ENCODE measurements at places on chromosomes 4 and X.

GRCh38 chrX:12719837-12720236, 71.4 kb upstream of the PRPS2 start:
- DNase-seq: no peak

DNA sequence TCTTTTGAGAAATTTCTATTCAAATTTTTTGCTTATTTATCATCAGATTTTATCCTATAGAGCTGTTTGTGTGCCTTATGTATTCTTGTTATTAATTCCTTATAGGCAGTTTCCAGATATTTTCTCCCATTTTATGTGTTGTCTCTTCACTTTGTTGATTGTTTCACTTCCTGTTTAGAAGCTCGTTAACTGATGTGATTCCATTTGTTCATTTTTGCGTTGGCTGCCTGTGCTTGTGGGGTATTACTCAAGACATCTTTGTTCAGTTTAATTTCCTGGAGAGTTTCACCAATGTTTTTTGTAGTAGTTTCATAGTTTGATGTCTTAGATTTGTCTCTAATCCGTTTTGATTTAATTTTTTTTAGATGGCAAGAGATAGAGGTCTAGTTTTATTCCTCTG, 14.6 kb downstream of the ZNF718 start:
- no peak for DNase-seq

DNA sequence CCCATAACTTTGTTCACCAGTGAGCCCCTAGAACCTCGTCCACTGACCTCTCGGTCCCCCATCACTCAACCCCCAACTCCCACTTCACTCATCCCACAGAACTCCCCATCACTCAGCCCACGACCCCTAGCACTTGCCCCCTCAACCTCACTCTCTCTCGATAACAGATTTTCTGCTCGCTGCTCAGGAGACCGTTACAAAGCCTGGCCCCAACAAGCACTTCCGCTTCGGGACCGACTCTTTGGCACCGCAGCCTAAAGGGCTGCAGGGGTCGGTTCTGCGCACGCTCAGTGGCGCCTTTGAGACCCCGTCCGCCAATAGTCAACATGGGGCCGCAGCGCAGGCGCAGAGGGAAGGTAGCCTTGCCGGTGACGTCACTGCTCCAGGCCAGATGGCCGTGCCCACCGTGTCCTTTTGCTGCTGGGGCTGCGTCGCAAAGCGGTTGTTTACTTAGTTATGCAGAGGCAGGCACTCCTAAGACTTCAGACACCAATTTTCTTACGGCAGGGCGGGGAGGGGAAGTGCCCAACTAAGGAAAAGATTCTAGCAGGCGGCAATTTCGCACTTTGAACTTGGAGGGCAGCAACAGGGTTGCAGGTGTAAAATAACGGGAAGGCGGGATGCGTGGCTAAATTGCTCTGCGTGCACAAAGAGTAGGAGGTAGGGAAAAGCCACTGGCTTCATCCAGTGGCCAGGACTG, at the start of gene ZNF182:
TSS of gene ZNF182 (minus strand) at position 232 of the 700 bp plus-strand sequence. CDS start 1,380 bp downstream, outside the sequence.
- peak; percentile 83 for DNase-seq

DNA sequence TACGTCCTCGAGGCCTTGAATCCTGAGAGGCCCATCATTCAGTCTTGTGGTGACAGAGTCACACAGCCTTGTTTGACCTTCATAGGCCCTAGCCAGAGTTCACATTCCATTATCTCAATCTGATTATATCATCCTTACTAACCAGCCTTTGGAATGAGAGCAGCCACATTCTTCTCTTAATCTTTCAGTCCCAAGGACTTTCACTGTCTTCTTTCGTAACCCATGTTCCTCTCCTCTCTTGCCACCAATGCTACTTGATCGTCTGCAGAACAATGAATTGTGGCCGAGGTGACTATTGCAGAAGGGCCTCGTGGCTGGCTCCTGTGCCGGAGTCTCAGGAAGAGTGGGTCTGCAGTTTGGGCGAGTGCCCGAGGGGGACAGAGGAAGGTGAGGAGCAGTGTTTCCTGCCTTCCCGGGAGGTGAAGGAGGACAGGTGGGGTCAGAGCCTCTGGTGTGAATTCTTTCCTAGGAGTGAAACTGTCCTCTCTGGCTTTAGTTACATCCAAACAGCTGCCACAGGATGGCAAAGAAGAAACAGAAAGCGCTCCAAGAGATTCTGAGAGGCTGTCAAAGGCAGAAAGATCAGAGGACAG, 94.6 kb downstream of the LIMCH1 start:
- no peak for DNase-seq

DNA sequence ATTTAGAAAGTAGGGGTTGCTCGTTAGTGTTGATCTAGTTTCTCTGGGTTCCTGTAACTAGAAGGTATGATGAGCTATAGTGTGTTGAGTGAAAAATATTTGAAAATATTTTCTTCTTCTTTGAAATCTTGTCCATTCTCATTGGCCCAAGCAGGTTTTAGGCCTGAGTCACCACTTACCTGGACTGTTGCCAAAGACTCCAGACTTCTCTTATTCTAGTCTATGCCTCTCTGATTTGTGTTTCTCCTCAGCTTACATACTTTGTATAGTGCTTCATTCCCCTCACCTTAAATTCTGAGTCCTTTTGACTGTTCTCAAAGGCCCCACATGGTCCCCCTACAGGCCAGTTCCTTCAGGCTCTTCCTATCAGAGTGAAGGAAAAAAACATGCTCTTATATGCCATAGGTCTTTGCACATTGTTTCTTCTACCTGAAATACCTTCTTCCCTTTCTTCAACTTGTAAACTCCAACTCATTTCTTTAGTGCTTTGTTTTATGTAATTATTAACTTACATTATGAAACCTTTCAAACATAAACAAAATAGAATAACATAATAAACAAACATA, 258.2 kb downstream of the PPP1R2C start:
- DNase-seq: no peak

- DNase-seq: no peak
Observed at GRCh38 chrX:69431420-69431819, 72.7 kb upstream of the NALF2 start.

- DNase-seq: no peak
Observed at GRCh38 chr4:116358633-116359222, 726.6 kb downstream of the TRAM1L1 start.

DNA sequence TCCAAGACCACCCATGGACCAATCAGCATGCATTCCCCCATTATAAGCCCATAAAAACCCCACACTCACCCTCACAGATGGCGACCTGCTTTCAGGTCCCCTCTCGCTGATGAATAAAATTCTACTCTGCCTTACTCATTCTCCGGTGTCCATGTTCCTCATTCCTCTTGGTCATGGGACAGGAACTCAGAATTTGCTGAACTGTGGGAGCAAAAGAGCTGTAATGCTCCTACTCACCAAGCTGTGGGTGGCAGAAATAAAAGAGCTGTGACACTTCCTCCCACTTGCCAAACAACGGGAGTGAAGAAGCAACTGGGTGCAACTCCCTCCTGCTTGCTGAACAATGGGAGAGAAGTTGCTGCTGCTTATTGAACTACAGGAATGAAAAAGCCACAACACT, 168.5 kb upstream of the PCDH18 start:
- DNase-seq: no peak

DNA sequence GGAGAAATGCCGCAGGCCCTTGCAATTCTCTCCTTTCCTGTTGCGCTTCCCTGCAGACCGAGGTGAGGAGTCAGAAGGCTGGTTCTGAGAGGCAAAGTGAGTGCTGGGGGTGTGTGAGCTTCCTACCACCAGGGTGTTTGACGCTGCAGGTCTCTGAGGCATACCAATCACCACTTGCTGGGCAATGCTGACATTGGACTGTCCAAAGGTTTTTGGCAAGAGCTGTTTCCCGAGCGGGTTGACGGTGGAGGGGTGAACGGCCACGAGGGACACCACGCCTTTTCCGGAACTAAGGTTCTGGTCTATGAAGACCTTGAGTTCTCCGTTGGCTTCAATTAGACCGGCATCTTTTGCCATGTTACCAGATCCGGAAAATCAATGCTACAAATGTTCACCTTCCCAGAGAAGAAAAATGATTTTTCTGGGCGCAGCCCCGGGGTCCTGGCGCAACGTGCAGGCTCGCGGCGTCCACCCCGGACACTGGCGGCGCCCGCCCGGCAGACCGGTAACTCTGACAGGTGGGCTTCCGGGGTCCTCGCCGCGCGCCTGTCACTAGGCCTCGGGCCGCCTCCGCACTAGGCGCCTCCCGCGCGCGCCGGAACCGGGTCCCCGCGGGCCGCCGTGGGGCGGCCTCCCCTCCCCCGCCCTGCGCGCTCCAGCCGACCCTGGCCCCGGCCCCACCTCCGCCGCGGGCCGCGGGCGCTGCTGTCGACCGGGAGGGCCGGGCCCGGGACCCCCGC, 44.9 kb upstream of the FAM47C start:
- DNase-seq: no peak

GRCh38 chrX:18997916-18998315, 14.0 kb upstream of the PHKA2 start:
- DNase-seq: no peak

DNA sequence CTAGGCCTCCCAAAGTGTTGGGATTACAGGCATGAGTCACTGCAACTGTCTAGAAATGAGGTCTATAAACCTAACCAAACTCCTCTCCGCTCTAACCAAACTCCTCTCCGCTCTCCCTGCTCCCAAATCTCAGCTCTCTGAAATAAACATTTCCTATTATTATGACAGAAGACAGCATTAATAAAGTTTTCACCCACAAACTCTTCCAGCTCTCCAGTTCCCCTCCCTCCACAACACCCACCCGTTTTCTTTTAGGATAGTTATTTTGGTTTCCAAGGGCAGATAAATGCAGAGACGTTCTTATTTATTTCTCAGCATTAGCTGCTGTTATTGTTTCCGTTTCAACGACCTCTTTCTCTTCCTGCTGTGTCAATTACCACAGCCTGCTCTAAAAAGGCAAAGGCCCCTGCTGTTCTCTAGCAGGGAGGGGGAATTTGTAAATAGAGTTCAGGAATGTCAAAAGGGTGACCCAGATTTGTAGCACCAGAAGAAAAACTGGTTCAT, 13.3 kb upstream of the SCD5 start:
- no peak for DNase-seq

DNA sequence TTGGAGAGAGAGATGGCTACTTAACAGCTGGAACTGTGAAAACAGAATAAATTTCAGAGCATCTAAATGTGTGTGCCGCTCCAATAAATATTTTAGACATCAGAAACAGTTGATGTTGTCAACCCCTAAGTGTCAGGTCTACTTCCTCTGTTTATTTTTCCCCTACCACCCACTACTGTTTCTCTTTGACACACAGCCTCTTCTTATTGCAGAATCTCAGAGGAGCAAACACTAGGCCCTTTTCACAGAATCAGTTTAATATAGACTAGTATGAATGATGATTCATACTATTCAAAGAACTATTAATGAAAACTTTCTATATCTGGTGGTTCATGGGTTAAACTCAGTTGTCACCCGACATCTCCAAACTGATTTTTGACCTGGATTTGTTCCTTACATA, 33.9 kb downstream of the NAA11 start:
- no peak for DNase-seq

GRCh38 chr4:28351826-28352225, 1491.2 kb downstream of the STIM2 start:
- DNase-seq: no peak

GRCh38 chr4:156251373-156252065, 297.9 kb upstream of the CTSO start:
- DNase-seq: no peak

- DNase-seq: no peak
Observed at GRCh38 chrX:100812216-100813158, 7.7 kb upstream of the CSTF2 start.

- DNase-seq: no peak
Observed at GRCh38 chr4:149788300-149788699, 27.3 kb downstream of the IQCM start.

GRCh38 chrX:11733614-11734013, 24.4 kb upstream of the MSL3 start:
- no peak for DNase-seq

- DNase-seq: no peak
Observed at GRCh38 chr4:125689805-125690204, 375.1 kb downstream of the FAT4 start.

DNA sequence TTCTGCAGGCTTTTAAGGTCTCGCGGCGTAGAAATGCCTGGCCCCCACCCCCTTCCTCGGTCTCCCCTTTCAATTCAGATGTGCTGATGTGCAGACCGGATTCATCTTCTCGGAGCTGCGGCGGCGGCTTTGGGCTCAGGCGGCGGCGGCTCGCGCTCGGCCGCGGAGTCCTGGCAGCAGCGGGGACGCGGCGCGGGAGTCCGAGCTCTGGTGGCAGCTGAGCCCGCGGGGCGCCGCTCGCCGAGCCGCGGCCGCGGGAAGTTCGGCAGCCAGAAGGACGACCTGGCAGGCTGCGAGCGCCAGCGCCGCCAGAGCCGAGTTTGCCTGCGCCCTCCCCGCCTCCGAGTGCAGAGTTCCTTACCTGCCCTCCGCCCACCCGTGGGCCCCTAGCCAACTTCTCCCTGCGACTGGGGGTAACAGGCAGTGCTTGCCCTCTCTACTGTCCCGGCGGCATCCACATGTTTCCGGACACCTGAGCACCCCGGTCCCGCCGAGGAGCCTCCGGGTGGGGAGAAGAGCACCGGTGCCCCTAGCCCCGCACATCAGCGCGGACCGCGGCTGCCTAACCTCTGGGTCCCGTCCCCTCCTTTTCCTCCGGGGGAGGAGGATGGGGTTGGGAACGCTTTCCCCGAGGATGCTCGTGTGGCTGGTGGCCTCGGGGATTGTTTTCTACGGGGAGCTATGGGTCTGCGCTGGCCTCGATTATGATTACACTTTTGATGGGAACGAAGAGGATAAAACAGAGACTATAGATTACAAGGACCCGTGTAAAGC, 448 bp downstream of the TLL1 start:
- DNase-seq: no peak

DNA sequence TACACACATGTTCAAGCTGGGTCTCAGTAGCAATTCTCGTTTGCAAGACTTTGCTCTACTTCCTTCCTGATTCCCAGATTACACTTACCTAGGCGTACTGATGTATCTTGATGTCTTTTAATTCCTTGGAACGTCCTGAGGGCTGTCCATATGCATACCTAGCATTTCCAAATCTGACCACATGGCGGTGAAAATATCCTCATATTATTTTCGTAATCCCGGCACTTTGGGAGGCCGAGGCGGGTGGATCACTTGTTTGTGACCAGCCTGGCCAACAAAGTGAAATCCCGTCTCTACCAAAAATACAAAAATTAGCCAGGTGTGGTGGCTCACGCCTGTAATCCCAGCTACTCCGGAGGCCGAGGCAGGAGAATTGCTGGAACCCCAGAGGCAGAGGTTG, 1786.3 kb upstream of the TENM3 start:
- DNase-seq: no peak

GRCh38 chr4:118798658-118799057, 37.3 kb downstream of the SEC24D start:
- no peak for DNase-seq

GRCh38 chrX:70134116-70134477, 850 bp downstream of the IGBP1 start:
- DNase-seq: no peak

DNA sequence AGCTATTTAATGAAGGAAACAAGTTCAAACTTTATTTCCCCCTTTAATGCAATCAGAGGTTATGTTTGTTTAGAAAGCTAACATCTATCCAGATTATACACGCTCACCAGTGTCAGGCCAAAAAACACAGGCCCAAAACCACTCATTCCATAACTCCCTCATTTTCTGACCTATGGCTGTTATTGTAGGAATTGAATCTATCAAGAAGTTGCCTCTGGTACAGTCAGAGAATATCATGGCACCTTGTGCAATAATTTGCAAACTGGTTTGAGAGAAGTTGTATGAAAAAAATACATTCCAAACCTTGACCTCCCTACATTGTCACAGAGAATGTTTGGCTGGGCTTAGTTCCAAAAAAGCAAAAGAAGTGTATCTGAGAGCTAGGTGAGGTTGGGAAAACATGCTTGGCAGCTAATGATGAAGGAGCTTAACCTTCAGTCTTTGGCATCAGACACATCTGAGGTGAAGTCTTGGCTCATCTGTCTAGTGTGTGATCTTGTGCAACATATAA, 591.0 kb downstream of the ANKRD50 start:
- no peak for DNase-seq
